Suppressor macrophage (primary cell): ENCODE measurements at places on chromosomes 6 and 20.

GRCh38 chr6:73722318-73723060 is 26.5 kb downstream of the CD109 start:
- peak; percentile 71 for DNase-seq

DNA sequence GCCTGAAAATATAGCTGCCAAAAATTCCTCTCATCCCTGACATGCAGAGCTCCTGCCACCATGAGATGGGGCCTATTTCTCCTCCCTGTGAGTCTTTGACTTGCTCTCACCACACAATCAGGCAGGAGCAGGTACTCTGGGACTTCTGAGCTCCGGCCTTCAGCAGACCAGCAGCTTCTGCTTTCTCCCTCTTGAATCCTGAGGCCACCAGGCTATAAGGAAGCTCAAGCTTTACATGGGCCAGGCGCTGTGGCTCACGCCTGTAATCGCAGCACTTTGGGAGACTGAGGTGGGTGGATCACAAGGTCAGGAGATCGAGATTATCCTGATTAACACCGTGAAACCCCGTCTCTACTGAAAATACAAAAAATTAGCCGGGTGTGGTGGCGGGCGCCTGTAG is 238.7 kb upstream of the RREB1 start:
- peak; percentile 54 for DNase-seq

- no peak for DNase-seq
Measured at GRCh38 chr20:9408422-9409300, 105.7 kb upstream of the LAMP5 start.

DNA sequence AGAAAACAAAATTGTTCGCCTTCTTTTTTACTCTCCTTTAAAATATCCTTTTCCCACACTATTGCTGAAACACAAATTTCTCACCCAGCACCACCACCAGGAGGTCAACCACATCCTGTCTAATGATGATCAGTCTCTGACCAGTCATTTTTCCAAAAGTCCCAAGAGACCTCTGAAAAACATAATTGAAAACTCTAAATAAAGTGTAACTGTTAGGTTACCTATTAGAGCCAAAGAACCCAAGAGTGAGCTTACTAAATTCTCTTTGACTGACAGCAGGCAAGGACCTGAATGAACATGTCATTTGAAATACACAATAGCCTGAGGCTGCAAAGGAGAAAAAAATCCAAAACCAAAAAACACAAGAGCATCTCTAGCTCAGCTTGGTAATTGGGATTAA is 735.4 kb downstream of the CBLN4 start:
- DNase-seq: no peak

GRCh38 chr6:36371211-36371610 is 16.3 kb downstream of the ETV7 start:
- no peak for DNase-seq

DNA sequence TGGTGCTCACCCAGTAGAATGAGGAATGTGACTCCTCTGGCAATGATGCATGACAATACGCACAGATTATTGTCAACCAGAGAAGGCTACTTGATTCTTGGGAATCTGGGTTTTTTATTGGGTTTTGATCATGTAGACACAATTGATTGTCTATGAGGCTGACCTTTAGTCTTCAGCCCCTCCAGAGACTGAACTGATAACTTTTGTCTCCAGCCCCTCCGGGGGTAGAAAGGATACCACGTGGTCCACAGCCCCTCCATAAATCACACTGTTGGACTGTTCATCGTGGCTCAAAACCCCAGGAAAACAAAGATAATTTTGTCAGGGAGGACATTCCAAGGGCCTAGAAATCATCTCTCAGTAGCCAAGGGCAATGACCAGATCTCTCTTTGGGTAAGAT is 57.5 kb upstream of the ADGRF5 start:
- DNase-seq: no peak

- no peak for DNase-seq
Measured at GRCh38 chr6:17278289-17279063, 2.7 kb upstream of the RBM24 start.

GRCh38 chr20:16301986-16302385 is 271.3 kb downstream of the KIF16B start:
- DNase-seq: no peak

- no peak for DNase-seq
Measured at GRCh38 chr6:140874066-140874465, 1258.7 kb upstream of the GJE1 start.

- DNase-seq: peak; percentile 47
Measured at GRCh38 chr6:29071831-29072723, 15.0 kb downstream of the OR2B3 start.

DNA sequence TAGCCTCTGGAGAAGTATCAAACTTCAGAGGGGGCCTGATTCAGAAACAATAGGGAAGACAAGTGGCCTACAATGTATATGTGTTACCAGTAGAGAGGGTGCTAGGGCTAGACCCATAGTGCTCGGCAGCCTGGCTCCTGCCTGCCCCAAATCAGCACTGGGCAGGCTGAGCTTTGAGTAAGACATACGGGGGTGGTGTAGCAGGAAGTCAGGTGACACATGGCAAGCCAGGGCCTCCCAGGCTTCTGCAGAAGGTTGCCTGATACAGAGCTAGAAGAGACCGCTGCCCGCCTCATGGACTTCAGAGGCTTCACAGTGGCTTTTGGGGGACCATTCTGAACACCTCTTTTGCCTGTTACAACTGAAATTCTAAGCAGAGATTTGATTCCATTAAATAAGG is 43.4 kb downstream of the RALY start:
- DNase-seq: peak; percentile 49

DNA sequence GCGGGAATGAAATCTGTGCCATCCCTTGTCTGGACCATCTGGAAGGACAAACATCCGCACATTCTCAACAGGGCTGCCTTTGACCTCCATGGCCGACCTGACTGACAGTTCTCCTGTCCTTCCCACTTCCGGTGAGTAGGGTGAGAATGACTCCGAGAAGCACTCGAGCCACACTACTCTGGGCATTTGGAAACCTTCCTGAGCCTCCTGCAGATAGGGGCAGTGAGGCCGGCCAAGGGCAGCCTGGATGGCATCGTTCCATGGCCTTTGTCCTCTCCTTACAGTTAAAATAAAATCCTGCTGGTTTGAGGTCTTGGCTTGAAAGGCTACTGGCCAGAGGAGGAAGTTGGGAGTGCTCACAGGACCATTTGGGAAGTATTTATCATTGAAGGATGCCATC is 70.9 kb upstream of the QKI start:
- no peak for DNase-seq

DNA sequence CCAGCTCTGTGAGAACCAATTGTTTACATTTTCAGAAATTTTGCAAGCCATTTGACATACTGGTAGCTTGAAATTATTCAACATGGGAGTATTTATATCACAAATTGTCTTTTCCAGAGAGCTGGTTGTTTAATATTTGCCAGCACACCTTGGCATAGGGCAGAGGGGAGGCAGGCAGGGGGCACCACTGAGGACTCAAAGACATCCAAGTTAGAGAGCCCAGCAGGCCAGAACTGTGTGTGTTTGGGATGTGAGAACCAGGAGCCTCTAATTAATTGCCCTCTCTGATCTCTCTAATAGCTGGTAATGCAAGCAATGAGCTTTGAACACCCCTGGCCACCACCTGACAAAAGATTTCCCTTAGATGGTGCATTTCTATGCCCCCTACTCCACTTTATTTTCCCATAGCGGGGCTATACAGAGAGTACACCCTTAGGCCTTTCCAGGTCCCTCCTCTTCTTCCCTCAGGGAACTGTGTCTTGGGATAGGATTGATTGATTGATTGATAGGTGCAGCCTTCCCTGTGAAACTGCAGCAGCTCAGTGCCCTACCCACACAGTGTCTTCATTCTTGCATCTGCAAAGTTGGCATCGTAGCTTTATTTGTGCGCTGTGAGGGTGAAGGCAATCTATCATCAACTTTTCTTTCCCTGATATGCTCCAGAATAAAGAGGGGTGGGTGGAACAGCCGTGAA is 29.2 kb downstream of the MOCS1 start:
- DNase-seq: no peak

DNA sequence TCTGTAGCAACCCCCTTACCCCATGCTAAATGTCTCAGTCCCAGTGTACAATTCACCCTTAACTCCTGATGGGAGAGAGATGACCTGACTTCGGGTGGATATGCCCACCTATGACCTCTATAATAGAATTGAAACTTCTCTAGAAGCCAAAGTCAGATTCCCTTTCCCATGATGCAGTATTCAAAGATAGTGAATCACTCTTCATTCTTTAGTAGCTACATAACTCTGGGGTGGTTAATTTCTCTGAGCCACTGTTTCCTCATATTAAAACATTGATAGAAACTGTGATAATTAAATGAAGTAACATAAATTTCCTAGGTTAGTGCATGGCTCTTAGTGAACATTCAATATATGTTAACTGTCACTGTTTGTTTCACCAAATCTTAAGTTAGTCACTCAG is 500.4 kb downstream of the COL12A1 start:
- no peak for DNase-seq

- DNase-seq: peak; percentile 27
Measured at GRCh38 chr6:42450477-42451332, 1.0 kb downstream of the TRERF1 start.

GRCh38 chr20:15708984-15709598 is 864.2 kb downstream of the KIF16B start:
- DNase-seq: peak; percentile 82

DNA sequence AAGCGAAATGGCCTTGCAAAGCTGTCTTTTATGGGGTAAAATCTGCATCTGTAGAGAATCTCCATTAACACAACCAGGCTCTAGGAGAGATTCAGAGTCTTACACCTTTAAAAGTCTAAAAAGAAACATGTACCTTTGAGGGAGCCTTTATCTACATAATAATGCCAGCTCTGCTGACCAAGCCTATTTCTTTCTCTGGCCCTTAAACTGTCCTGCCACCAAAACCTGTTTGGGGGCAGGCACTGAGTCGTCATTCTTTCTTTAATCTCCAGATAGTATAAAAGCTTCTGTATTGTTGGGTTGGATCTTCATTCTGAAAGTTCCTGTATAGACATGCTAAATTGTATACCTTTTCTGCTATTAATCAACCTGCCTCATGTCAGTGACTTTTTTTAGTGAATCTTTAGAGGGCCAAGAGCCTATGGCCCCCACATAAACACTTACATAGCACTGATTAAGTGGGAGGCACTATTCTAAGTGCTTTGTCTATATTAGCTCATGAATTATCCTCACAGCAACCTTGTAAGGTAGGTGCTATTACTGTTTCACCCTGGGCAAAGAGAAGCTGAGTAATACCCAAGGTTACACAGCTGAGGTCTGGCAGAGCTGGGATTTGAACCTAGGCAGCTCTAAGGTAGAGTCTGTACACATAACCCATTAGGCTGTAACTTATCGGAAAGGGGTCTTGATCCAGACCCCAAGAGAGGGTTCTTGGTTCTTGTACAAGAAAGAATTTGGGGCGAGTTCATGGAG is 232.3 kb upstream of the DTNBP1 start:
- no peak for DNase-seq

DNA sequence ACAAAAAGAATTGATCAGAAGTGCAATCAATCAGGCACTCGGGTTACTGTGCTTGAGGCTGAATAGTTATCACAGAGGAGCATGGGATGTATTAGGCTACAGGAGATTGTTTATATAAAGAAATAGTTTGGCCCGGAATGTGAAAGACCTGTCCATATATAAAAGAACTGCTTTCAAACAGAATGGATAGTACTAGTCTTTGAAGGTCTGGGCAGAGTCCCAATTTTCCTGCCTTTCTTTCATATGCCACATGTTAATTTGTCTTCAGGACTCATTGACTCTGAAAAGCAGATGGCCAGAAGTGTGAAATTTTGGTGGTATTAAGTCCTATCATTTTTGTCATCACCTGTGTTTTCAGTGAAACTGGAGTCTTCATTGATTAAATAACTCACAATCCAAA is 314.5 kb downstream of the EYA4 start:
- DNase-seq: no peak

DNA sequence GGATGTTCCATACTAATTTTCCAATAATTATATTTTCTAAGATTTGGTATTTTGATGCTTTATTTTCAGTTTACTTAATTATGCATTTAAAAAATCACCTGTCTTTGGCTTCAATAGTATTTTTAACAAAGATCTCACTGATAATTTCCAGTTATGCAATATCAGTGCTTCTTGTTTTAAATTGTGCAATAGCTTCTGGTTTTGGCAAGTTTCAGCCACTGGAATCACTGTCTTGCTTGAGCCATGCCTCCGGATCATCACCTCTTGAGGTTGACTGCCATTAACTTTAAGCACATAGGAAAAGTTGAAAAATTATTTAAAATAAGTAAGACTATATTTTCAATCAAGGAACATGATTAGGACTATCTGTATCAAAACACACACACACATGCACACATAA is 1242.1 kb downstream of the HACE1 start:
- no peak for DNase-seq

- peak; percentile 47 for DNase-seq
Measured at GRCh38 chr6:117976030-117976651, 69.1 kb downstream of the SLC35F1 start.

GRCh38 chr20:51338692-51339440 is 203.7 kb downstream of the NFATC2 start:
- no peak for DNase-seq

DNA sequence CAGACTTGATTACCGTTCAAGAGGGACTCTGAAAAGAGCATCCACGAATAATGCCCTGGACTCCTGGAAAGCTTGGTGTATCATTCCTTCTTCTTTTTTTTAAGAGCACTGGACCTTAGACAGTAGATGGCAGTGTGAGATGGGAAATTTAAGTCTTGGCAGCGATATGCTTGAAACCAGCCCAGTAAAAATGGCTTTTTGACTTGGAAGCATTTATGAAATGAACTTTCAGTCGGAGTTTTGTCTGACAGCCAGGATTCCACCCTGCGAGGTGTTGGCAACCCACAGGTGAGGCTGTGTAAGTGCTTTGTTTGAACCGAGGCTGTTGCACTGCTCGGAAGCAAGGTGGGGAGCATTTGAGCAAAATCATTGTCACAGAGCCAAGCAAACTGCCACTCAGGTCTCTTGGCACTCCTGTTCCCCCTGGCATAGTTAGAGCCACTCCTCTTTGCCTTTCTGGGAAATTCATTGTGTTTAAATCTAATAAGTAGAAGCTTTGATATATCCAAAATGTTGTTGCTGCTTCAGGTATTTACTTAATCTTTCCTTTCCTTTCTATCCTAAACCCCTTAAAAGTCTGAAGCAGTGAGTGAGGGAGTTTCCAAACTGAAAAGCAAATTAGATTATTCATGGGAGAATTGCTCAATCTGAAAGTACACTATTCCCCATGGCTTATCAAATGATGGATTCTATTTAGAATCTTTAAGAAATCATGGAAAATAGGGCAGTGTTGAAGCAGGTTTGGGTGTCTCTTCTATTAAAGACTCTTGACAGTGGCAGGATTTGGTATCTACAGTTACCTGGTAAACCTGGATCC is 272.8 kb upstream of the SLC35B3 start:
- peak; percentile 67 for DNase-seq

GRCh38 chr6:6179858-6180623 is 140.4 kb downstream of the F13A1 start:
- no peak for DNase-seq

- no peak for DNase-seq
Measured at GRCh38 chr6:15444881-15445280, 199.0 kb downstream of the JARID2 start.
